Lung microvascular endothelial cell (primary cell): ENCODE measurements at places on chromosomes 13 and 19. TPM values are rescaled to one million over a fixed set of nuclear protein-coding genes. Genes with fewer than 3 reads are reported as not detected.

Gene C19orf73
- total RNA-seq, result 0.22 and 0.40 TPM in 2 replicates

GRCh38 chr13:112065867-112066623 lies 904 bp upstream of the SOX1 start:
- no peak for DNase-seq

Gene MAP1S
- 26.0 and 39.7 TPM in 2 replicates for total RNA-seq

DNA sequence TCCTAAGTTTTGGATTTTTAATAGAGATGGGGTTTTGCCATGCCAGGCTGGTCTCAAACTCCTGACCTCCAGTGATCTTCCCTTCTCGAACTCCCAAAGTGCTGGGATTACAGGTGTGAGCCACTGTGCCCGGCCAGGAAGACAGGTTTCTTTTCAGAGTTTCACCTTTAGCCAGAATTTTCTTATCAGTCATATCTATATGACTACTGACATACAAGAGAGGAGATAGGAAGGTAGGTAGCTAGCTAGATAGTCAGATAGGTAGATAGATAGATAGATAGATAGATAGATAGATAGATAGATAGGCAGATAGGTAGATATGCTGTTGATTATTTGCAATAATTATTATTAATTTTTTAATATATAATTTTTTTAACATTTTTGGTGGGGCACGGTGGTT lies 7.6 kb downstream of the CBLC start:
- DNase-seq, result no peak

Gene ARRDC5
- total RNA-seq, result under 0.01 TPM in 1 of 2 replicates, not detected in the other

- no peak for DNase-seq
Observed at GRCh38 chr19:46426506-46427162, 2.1 kb downstream of the PNMA8C start.

DNA sequence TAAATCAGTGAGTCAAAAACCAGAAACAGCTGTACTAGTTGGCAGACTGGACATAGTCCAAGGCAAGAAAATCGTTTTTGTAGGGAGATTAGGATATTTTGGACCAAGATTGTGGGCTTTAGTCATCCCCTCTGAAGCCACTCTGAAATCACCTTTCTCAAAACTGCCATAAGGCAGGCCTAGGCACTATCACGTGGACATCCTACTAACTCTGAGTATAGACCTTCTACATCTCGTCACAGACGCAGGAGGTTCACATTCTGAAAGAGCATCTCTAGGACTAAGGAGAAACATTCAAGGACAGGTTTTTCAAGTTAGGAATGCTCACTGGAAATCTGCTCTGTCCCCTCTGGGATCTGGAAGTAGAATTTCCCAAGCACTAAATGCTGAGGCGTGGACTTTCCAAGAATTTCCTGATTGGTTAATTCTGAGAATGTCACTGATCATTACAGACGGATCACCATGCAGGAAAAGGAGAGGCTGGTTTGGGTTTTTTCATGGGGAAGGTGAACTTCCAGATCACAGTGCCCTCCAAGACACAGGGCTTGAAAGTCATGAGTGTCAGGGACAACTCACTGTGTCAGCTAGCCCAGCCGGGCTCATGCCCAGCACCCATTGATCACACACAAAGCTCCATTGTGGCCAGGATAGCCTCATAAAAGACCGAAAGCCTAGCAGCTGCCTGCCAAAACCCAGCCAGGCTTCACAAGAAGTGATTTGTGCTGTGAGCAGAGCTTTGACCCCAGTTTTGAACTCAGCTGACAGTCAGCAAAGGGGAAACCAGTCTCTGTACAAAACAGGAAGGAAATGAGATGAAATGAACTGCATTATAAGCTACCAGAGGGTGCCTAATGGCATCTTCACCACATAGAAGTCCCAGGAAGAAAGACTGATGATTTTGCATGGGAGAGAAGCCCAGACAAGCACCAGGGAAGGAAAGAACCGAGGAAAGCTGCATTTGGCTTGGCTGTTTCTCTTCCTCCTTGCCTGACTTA lies 2.7 kb upstream of the RUBCNL start:
- DNase-seq, result peak; percentile 16

Gene SLC5A5
- total RNA-seq, result not detected in 2 replicates

DNA sequence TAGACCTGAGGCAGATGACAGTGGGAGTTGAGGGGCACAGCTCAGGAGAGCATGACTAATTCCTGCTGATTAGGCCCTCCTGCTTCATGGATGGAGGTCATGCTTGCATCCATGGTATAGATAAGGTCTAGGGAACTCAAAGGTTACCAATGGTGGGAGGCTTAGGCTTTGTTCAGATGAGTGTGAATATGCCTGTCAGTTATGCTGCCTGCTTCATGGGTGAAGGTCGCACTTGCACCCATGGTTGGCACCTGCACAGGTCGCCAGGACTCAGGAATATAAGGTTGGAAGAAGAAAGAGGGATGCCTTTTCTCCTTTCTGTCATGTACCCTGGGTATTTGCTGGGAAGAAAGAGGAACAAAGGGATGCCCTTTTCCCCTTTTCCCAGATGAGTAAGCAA lies 53.4 kb upstream of the GJB6 start:
- DNase-seq, result no peak

- DNase-seq, result no peak
Observed at GRCh38 chr19:2375353-2376121, 15.5 kb downstream of the TMPRSS9 start.

DNA sequence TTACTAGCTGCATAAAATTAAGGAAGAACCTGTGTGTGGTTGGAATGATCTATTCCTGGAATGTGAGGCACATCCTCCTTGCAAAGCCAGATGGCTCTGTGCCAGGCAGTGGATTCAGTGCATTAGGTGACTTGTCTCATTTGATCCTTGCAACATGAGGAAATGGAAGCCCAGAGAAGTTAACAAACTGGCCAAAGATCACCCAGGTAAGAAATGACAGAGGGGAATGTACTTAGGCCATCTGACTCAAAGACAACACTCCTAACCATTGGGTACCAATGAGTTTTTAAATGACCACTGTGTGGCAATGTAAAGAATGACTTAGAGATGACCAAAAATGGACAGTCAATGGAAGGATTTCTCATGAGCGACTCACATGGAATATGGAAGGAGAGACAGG lies 114.2 kb upstream of the RXFP2 start:
- DNase-seq, result peak; percentile 69

Gene PROZ
- total RNA-seq, result 0.20 TPM in 1 of 2 replicates, not detected in the other

GRCh38 chr19:49637821-49638738 lies 1.9 kb downstream of the RRAS start:
- peak; percentile 65 for DNase-seq

GRCh38 chr13:70960841-70961443 lies 852.7 kb upstream of the KLHL1 start:
- peak; percentile 32 for DNase-seq

- DNase-seq, result peak; percentile 17
Observed at GRCh38 chr19:31214086-31214485, 135.2 kb downstream of the TSHZ3 start.

DNA sequence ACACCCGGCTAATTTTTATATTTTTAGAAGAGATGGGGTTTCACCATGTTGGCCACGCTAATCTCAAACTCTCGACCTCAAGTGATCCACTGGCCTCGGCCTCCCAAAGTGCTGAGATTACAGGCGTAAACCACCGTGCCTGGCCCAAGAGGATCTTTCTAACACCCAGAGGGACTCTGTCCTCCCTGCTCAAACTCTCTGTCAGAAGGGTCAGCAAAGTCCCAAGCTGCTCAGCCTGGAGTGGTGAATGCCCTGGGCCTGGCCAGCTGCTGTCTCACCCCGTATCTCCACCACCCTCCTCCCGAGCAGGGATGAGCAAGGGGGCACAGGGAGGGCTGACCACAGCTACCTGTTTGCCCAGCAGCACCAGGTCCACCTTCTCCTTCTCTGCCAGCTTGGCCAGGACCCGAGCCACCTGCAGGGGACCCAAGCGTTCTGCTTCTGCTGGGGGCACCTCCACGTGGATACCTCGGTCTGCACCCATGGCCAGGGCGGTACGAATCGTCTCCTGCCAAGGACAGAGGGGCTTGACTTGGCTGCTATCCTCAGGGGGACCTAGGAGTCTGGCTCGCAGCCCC lies 10.9 kb upstream of the VSIG10L start:
- no peak for DNase-seq

- DNase-seq, result no peak
Observed at GRCh38 chr13:43787518-43787891, 733 bp upstream of the ENOX1 start.

DNA sequence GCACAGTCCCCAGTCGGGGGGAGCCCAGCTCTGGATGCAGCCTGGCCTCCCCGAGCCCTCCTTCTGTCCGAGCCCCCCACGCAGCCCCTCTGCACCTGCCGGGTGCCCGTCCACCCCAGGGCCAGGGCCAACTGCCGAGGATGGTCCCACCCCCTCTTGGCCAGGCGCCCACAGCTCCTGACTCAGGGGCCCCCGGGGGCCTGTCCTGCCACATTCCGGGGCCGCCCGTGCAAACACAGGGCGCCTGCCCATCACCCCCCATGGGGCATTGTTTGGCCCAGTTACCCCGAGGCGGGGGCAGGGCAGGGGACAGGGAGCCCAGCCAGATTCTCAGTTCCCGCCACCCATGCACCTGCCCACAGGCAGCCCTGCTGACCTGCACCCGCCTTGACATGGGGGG lies 5.3 kb upstream of the TCF3 start:
- no peak for DNase-seq

- DNase-seq, result no peak
Observed at GRCh38 chr13:74710006-74710405, 575.8 kb upstream of the KLF12 start.

GRCh38 chr19:51508059-51508733 lies 6.6 kb upstream of the SIGLEC12 start:
- DNase-seq, result no peak

- no peak for DNase-seq
Observed at GRCh38 chr19:45049073-45049736, 10.4 kb downstream of the CLASRP start.

GRCh38 chr19:29952177-29952576 lies 10.1 kb downstream of the URI1 start:
- no peak for DNase-seq

DNA sequence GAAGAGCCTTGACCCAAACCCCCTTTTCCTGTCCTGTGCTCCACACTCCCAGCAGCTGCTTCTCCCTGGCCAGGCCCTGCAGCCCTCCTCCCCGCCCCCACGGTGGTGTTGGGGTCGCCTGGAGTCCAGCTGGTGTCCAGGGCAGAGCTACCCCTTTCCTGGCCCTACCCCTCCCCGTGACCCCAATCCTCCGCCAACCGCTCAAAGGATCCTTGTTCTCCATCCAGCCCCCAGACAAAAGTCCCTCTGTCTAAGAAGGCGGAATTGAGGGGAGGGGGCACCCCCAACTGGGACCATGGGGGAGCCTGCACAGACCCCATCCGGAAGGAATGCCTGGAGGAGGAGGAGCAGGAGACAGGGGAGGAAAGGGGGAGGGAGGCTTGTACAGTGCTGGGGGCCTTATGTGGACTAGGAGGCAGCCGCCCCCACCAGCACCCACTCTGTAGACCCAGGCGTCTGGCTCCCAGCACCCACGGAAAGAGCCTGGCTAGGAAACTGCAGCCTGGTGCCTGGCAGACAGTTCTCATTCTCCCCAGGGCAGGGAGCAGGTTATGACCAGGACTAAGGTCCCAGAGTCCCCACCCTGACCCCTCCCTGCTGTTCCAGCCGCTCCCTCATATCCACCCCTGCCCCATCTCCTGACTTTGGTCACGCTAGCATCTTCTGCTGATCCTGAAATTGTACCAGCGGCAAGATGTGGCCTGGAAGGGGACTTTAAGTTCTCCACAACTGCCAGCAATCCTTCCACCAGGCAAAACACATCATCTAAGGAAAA lies at the start of gene FXYD3:
Gene FXYD3, plus strand, starts transcription at position 647 of the 775 bp plus-strand sequence. CDS start 3,554 bp downstream, outside the sequence.
- no peak for DNase-seq

GRCh38 chr19:12785431-12786031 lies 5.8 kb upstream of the JUNB start:
- no peak for DNase-seq

Gene APC2
- under 0.01 TPM in 2 replicates for total RNA-seq

DNA sequence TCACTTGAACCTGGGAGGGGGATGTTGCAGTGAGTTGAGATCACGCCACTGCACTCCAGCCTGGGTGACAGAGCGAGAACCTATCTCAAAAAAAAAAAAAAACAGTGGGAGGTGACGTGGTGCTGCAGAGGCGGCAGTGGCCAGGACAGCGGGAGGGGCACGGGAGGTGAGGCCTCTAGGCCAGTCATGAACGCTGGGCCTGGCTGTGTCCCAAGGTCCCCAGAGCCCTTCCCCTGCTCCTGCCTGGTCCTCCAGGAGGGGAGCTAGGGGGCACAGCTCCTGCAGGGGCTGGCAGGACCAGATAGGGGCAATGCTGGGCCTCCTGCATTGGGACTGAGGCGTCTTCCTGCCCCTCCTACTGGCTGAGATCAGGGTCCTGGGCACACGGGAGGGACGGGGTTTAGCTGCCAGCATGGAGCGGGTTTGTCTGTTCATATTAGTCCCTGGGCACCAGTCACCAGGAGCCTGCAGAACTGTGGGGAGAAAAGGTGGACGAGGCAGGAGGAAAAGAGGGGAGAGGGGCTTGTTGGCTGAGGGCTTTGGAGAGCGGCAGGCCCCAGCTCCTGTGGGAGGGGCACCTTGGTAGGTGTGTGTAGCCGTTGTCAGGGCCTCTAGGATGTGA lies 4.5 kb downstream of the MAP2K7 start:
- no peak for DNase-seq

GRCh38 chr19:610801-611480 lies 21.3 kb downstream of the HCN2 start:
- peak; percentile 21 for DNase-seq
